B cell (primary cell): ENCODE measurements at places on chromosomes 4 and X. TPM values are rescaled to one million over a fixed set of nuclear protein-coding genes. Genes with fewer than 3 reads are reported as not detected.

- DNase-seq: no peak
- no peaks in the 10 kb centered on the region for H3K4me1 ChIP-seq
- H3K27ac ChIP-seq: no peak overlapping the region
These were observed 3.0 kb downstream of the PLXNB3 start for GRCh38 chrX:153766871-153767673.

GRCh38 chrX:18661273-18661672, 10.6 kb downstream of the RS1 start:
- H3K27ac ChIP-seq: no peak overlapping the region
- H3K36me3 ChIP-seq: no peaks in the 10 kb centered on the region
- H3K4me1 ChIP-seq: no peaks in the 10 kb centered on the region
- no peak overlapping the region for H3K4me3 ChIP-seq
- H3K27me3 ChIP-seq: no peaks in the 10 kb centered on the region

- H3K4me3 ChIP-seq: no peak overlapping the region
- no peaks in the 10 kb centered on the region for H3K27me3 ChIP-seq
- H3K27ac ChIP-seq: no peak overlapping the region
- no peak for DNase-seq
- H3K4me1 ChIP-seq: peaks cover 2% of the 10 kb centered on the region
- H3K36me3 ChIP-seq: no peaks in the 10 kb centered on the region
These were observed 224.2 kb downstream of the PTTG2 start for GRCh38 chr4:38184404-38184803.

DNA sequence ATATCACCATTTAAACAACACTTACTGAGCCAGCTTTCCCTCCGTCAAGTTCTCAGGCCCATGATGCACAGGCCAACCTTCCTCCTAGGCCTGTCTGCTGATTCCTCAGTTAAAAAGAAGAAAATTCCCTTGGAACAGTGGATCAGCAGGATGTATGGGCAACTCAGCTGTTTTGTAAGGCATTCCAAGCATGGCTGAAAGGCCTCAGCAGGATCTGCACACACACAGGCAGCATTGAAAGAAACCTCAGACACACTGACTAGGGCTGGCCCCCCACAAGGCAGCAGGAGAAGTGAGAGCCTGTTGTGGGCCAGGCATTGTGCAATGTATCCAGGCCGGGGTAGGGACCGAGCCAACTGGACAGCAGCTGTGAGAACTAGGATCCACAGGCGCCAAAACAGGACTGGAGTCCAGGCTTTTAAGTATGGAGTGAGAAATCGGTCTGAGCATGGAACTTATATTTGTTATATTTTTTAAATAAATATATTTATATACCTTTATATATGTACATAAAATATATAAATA, 171.4 kb downstream of the NWD2 start:
- no peaks in the 10 kb centered on the region for H3K36me3 ChIP-seq
- no peak overlapping the region for H3K27ac ChIP-seq
- DNase-seq: no peak
- H3K4me3 ChIP-seq: no peak overlapping the region

DNA sequence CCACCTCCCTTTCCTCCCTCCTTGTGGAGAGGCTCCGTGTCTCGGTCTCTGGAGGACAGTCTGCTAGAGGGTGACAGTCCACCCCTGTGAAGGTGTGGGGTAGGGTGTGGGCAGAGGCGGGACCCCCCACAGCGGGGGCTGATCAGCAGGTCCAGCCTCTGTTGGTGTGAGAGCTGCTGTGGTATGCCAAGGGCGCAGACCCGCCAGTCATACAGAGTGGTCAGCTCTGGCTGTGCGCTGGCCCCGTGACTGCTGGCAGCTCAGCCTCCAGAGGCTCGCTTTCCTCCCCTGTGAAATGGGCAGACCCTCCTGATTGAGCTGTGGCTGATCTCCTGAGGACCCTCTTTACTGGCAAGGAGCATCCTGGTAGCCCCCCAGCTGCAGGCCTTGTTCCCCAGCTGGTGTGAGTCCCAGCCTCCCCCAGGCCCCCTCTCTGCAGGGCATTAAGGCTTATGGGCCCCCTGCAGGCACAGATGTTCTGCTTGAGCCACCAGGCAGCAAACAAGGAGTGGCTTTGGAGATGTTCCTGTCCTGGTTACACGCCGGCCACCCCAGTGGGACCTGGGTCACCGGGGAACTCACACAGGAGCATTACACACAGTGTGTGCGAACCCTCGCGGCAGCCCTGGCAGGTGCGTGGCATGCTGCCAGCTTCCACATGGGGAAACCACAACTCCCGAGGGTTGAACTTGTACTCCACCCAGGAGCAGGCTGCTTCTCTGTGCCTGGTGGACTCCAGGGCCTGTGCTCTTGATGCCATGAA, 76.8 kb downstream of the PPP2R2C start:
- no peaks in the 10 kb centered on the region for H3K4me1 ChIP-seq
- no peaks in the 10 kb centered on the region for H3K27me3 ChIP-seq
- H3K4me3 ChIP-seq: no peak overlapping the region
- no peaks in the 10 kb centered on the region for H3K36me3 ChIP-seq

GRCh38 chrX:132958091-132958703, at the start of gene HS6ST2:
Gene HS6ST2, minus strand, starts transcription at chrX:132958629.
- no peak within 1 kb of the TSS for H3K4me3 ChIP-seq
- no peak within 1 kb of the TSS for H3K27ac ChIP-seq
- no peak for DNase-seq
- H3K36me3 ChIP-seq: no peaks in the 10 kb centered on the region
- H3K4me1 ChIP-seq: no peaks in the 10 kb centered on the region

DNA sequence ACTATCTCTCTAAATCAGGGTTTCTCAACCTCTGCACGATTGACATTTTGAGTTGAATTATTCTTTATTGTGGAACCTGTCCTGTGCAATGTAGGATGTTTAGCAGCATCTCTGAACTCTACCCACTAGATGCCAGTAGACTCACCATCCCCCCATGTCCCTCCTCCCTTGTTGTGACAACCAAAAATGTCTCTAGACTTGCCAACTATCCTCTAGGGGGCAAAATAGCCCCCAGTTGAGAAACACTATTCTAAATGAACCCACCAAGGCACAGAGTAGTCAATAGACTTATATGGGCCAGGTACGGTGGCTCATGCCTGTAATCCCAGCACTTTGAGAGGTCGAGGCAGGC, 49.1 kb upstream of the GAB1 start:
- H3K27ac ChIP-seq: no peak overlapping the region
- H3K27me3 ChIP-seq: no peaks in the 10 kb centered on the region
- DNase-seq: no peak
- H3K4me3 ChIP-seq: no peak overlapping the region
- no peaks in the 10 kb centered on the region for H3K36me3 ChIP-seq

DNA sequence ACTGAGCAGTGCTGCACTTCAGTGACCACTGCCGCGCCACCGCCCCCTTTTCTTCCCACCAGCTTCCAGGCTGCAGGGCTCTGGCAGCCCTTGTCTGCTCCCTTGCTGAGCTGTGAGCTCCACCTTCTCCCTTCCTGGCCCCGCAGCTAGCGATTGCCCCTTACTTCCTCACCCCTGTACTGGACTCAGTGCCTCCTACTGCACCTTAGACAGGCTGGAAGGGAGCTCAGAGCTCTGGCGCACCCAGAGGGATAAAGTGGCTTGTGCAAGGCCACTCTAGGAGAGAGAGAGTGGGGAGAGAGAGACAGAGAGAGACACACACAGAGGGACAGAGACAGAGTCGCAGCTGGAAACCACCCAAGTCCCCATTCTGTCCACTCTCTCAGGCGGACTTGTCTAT, 6.0 kb downstream of the RASL11B start:
- no peaks in the 10 kb centered on the region for H3K36me3 ChIP-seq
- H3K27me3 ChIP-seq: no peaks in the 10 kb centered on the region
- no peak overlapping the region for H3K27ac ChIP-seq
- no peaks in the 10 kb centered on the region for H3K4me1 ChIP-seq

- DNase-seq: no peak
- no peaks in the 10 kb centered on the region for H3K36me3 ChIP-seq
- no peaks in the 10 kb centered on the region for H3K27me3 ChIP-seq
- H3K4me1 ChIP-seq: no peaks in the 10 kb centered on the region
These were observed 56.1 kb downstream of the FAM13A start for GRCh38 chr4:89000844-89001360.

DNA sequence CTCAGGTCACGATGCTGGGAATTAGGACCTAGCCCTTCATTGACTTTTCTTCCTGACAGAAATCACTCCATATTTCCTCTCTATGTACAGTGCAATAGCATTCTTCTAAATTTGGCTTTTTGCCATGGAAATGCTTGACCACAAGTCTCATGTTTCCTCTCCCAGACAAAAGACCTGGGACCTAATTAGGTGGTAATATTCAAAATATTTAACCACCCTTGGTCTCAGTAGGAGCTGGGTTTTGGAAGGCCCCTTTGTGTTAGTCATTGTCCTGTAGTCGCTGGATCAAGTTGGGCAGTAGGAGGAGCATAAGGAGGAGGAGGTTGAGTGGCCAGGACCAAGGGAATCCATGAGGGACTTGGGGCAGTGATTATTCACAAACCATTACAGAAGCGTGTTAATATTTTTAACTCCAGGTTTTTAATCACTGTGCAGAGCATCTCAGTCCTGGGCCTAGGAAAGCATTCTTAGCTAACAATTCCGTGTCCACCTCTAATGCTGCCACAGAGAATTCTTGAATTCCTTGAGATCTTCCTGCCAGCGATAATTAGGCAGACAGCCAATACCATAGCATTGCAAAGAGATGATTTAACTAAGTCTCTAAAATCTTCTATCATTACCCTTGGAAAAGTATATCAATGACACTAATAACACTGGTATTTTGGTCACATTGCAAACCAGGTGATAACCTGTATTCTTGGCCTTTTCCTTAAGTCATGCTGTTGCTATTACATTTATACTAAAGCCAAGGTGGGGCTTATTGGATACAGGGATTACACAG, 25.0 kb upstream of the SHROOM4 start:
- no peaks in the 10 kb centered on the region for H3K36me3 ChIP-seq
- H3K27ac ChIP-seq: no peak overlapping the region
- H3K4me3 ChIP-seq: no peak overlapping the region
- no peaks in the 10 kb centered on the region for H3K4me1 ChIP-seq

DNA sequence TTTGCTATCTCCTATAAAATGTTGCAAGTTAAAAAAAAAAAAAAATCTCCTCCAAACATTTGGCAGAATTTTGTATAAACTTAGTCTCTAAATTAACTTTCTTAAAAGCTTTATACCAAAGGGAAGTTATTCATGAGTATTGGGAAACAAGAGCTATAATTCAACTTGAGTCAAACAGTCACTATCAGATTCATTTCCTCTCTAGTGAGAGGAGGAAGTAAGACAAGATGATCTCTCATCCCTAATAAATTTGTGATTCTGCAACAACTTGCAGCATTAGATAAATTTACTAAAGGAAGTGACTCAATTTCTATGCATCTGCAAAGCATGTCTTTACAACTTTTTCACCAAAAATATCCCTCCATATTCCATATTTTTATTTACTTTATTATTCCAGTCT, 135.4 kb upstream of the GNPDA2 start:
- DNase-seq: no peak
- no peaks in the 10 kb centered on the region for H3K27me3 ChIP-seq
- no peak overlapping the region for H3K4me3 ChIP-seq
- no peaks in the 10 kb centered on the region for H3K36me3 ChIP-seq

DNA sequence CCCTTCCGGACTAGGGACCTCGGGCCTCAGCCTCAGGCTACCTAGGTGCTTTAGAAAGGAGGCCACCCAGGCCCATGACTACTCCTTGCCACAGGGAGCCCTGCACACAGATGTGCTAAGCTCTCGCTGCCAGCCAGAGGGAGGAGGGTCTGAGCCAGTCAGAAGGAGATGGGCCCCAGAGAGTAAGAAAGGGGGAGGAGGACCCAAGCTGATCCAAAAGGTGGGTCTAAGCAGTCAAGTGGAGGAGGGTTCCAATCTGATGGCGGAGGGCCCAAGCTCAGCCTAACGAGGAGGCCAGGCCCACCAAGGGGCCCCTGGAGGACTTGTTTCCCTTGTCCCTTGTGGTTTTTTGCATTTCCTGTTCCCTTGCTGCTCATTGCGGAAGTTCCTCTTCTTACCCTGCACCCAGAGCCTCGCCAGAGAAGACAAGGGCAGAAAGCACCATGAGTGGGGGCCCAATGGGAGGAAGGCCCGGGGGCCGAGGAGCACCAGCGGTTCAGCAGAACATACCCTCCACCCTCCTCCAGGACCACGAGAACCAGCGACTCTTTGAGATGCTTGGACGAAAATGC, at the start of gene WAS:
WAS (plus strand) TSS at position 389 of the 572 bp plus-strand sequence; CDS start at position 444, 55 bp downstream.
- peak; percentile 72 for DNase-seq
- H3K27me3 ChIP-seq: no peaks in the 10 kb centered on the region
- H3K36me3 ChIP-seq: peaks cover 2% of the 10 kb centered on the region
- H3K27ac ChIP-seq: peak within 1 kb of the TSS; percentile 71
- H3K4me1 ChIP-seq: peaks cover 26% of the 10 kb centered on the region

DNA sequence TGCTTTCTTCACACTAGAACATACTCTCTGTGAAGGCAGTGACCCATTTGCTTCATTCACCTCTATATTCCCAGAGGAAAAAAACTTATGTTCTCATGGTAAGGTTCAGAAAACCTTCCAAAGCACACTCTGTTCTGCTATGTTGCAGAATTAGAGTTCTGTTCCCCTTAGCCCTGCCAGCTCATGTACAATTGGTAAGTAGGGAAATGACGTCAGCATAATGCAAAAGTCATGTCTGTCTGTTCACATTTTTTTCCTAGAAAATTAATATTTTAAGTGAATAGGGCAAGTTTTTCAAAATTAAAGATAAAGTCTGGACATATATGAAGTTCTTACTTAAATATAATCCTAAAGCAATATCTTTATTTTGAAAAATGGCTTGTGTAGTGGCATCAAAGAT, 443.6 kb downstream of the GALNTL6 start:
- no peaks in the 10 kb centered on the region for H3K4me1 ChIP-seq
- DNase-seq: no peak
- H3K36me3 ChIP-seq: no peaks in the 10 kb centered on the region
- H3K27me3 ChIP-seq: no peaks in the 10 kb centered on the region

TGIF2LX gene
- not detected in 2 replicates for total RNA-seq

LSM6 gene
- total RNA-seq: 42.1 and 42.7 TPM in 2 replicates

XK gene
- 0.30 and 0.34 TPM in 2 replicates for total RNA-seq

ADH1B gene
- total RNA-seq: not detected in 2 replicates

DCAF4L1 gene
- 0.19 and 0.20 TPM in 2 replicates for total RNA-seq

FAM9C gene
- total RNA-seq: not detected in 2 replicates

PPEF1 gene
- total RNA-seq: 0.52 and 0.56 TPM in 2 replicates

MTMR8 gene
- 11.6 and 11.8 TPM in 2 replicates for total RNA-seq

UGT2A1 gene
- not detected in 2 replicates for total RNA-seq

PLS3 gene
- total RNA-seq: not detected in 2 replicates

NLGN3 gene
- 1.0 and 1.3 TPM in 2 replicates for total RNA-seq
